ENCODE measurements at places on chromosomes 2 and 18.

GRCh38 chr2:86302320-86302719, 35.1 kb downstream of the REEP1 start:
- DNase-seq = no peak

GRCh38 chr18:63603772-63604171, 16.6 kb downstream of the SERPINB13 start:
- DNase-seq = no peak

DNA sequence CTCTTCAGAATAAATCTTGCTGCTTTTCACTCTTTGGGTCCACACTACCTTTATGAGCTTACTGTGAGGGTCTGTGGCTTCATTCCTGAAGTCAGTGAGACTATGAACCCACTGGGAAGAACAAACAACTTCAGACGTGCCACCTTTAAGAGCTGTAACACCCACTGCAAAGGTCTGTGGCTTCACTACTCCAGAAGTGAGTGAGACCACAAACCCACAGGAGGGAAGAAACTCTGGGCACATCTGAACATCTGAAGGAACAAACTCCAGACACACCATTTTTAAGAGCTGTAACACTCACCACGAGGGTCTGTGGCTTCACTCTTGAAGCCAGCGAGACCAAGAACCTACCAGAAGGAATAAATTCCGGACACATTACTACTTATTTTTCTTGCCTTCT, 964.1 kb upstream of the NXPH2 start:
- no peak for DNase-seq

GRCh38 chr2:238883421-238883901, 35.6 kb downstream of the TWIST2 start:
- DNase-seq = no peak

DNA sequence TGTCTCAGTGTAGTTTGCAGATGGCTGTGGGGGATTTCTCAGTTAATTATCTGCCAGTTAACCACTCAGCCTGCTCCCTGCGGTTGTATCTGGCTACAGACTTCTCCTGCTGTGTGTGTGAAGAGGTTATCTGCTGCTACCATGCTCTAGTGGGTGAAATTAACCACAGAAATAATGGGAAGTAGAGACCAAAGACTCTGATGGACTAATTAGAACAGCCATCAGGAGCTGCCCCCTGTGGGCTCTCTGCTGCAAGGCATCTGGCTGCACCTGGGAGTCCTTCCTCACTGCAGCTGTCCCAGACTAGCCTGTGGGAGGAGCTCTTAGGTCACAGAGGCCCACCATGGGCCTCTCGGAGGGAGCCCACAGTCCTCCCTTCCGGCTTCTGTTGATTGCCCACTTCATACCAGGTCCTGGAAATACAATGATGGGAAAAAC, 66.6 kb downstream of the CTIF start:
- no peak for DNase-seq

GRCh38 chr18:28041366-28041765, 135.6 kb downstream of the CDH2 start:
- DNase-seq = no peak

DNA sequence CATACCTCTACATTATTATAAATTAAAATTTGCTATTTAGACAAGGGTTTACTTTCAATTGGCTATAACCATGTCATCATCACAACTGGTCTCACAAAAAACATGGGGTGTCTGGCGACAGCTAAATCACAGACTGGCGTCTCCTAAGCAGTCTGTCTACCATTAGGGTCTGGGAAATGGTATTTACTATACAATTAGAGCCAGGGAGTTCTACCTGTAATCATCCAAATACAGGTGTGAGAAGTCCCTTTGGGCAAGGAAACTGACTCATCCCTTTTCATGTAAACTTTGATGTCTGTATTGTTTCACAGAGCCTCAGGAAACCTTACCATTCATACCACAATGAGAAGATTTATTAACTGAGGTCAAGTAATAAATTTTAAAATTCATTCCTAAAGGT, 126.7 kb downstream of the OLA1 start:
- DNase-seq = no peak

DNA sequence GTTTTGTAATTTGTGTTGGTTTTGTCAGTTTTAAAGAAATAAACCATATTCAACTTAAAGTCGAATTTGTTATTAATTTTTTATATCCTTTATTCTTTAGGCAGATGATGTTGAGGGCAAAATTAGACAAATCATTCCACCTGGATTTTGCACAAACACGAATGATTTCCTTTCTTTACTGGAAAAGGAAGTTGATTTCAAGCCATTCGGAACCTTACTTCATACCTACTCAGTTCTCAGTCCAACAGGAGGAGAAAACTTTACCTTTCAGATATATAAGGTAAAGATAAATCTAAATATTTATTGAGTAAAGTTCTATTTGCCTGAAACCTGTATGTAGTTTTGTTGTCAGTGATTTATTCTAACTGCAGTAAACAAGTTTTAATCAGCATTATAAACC, 34.5 kb upstream of the METAP1D start:
- no peak for DNase-seq

GRCh38 chr2:186919296-186919695, 70.3 kb upstream of the ZSWIM2 start:
- DNase-seq = no peak

GRCh38 chr18:58911241-58911640, 46.6 kb downstream of the ZNF532 start:
- no peak for DNase-seq

All from stimulated activated CD4-positive, alpha-beta T cell treated with anti-CD3 and anti-CD28 coated beads, Interleukin-4, amount 100 ng/mL, for 48 hours (primary cell).